Suprapubic skin (tissue), 4 donors: ENCODE measurements at places on chromosomes 7 and 10. TPM values are rescaled to one million over a fixed set of nuclear protein-coding genes. Genes with fewer than 3 reads are reported as not detected.

DNA sequence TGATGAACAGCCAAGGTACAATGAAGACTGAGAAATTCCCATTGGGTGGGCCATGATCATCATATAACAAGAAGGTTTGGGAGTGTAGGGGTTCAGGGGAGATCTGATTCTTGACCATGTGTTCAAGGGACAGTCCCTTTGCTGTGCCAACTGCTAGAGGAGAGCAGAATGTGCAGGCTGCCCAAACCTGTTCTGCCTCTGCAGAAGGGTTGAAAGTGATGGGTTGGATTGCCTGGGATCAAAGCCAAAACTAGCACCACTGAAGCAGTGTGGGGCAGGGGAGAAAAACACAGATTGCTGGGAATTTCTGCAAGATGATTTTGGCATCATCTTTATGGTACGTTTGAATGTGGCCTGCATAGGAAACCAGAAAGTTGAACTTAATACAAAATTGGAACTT is 303.9 kb downstream of the OTUD1 start:
- no peak for DNase-seq

ZNF722 gene
- not detected for total RNA-seq

- no peak for DNase-seq
Observed at GRCh38 chr7:9201928-9202327, 768.5 kb downstream of the NXPH1 start.

AKR1C2 gene
- total RNA-seq, result 19.7 TPM

- DNase-seq, result peak; percentile 84
Observed at GRCh38 chr10:3784510-3785250, at the start of gene KLF6. TSS of gene KLF6 (minus strand) at chr10:3785209. CDS start at chr10:3785014, 195 bp downstream.

ZNF727 gene
- 1.9 TPM for total RNA-seq
